CD8-positive, alpha-beta T cell (primary cell): ENCODE measurements at places on chromosomes 13 and 19. TPM values are rescaled to one million over a fixed set of nuclear protein-coding genes. Genes with fewer than 3 reads are reported as not detected.

KLK12 gene
- total RNA-seq: not detected

CPAMD8 gene
- total RNA-seq: 0.43 TPM

TDRD12 gene
- 0.22 TPM for total RNA-seq

CTXN1 gene
- total RNA-seq: not detected

MVB12A gene
- total RNA-seq: 9.1 TPM

WDR88 gene
- total RNA-seq: not detected

ZNF540 gene
- total RNA-seq: 20.1 TPM

ZNF571 gene
- total RNA-seq: 30.8 TPM

NRTN gene
- not detected for total RNA-seq

SCAMP4 gene
- total RNA-seq: 19.2 TPM

SPATA13 gene
- 106 TPM for total RNA-seq

NPHS1 gene
- not detected for total RNA-seq

NLRP5 gene
- total RNA-seq: not detected

LATS2 gene
- 7.1 TPM for total RNA-seq

LILRB4 gene
- total RNA-seq: not detected

EGLN2 gene
- 138 TPM for total RNA-seq

RFPL4A gene
- not detected for total RNA-seq

DACT3 gene
- total RNA-seq: not detected

C19orf81 gene
- total RNA-seq: not detected

RAB3A gene
- total RNA-seq: 16.8 TPM

CGB2 gene
- total RNA-seq: not detected

SCEL gene
- not detected for total RNA-seq

PSG1 gene
- not detected for total RNA-seq

FREM2 gene
- not detected for total RNA-seq

ZNF880 gene
- total RNA-seq: 31.0 TPM

MIA gene
- total RNA-seq: not detected
